ENCODE measurements at places on chromosomes 5 and 9.

- DNase-seq, result no peak
Measured at GRCh38 chr5:41871852-41872251, 1.6 kb upstream of the OXCT1 start.

GRCh38 chr5:1867114-1867814, 15.5 kb downstream of the IRX4 start:
- DNase-seq, result no peak

DNA sequence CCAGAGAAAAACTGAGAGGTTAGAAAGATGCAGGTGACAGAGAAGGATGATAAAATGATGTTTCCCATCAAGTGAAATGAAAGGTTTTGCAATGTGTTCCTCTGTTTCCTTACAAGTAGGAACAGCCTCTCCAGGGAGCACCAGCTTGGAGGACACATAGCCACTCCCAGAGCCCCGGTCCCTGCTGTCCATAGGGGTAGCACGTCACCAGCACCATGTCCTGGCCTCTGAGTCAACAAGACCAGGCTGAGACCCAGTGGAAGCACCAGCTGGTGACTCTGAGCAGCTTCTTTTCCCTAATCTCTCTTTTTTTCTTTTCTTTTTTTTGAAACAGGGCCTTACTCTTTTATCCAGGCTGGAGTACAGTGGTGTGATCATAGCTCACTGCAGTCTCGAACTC, 19.4 kb upstream of the HMCN2 start:
- no peak for DNase-seq

DNA sequence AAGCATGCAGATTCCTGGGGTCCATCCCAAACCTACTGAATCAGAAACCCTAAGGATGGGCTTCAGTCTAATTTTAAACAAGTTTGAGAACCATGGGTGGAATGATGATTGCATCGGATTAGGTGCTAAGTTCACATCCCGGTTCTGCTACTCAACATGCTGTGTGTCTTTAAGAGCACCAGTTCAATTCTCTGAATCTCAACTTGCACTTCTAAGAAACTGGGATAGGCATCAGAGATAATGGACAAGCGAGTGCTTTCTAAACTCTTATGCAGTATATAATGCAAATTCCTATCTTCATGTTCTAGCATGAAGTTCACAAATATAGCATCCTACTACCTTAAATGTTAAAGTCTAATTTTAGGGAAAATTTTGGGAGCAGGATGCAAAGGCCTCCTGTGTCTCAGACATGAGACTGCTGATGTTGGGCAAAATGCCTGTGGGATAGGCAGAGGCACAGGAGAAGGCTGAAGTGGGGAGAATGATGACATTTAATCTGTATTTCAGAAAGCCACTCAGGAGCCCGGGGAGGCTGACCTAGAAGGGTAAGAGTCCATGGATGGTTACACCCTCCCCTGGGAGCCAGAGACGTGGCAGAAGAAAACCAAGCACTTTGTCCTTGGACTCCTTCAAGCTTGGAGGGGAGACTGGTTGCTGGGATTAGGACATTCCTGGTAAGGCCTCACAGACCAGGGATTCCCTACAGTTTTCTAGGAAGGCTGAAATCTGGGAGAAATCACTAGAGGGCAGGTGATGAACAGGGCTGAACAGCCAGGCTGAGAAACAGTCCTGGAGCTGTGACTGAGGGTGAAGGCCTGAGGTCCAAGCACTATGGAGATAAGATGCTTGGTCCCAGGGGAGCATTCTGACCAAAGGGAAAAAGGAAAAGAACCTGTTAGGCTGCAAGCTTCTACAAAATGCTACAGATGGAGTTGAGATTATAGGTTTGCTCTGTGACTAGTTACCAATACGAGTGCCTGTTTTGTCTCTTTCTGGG, 311.9 kb upstream of the PANK3 start:
- DNase-seq, result no peak

- DNase-seq, result no peak
Measured at GRCh38 chr9:137276473-137277328, 825 bp upstream of the TOR4A start.

- DNase-seq, result peak; percentile 62
Measured at GRCh38 chr5:132064738-132065331, 4.4 kb downstream of the IL3 start.

- no peak for DNase-seq
Measured at GRCh38 chr5:66329078-66329477, 185.0 kb downstream of the SREK1 start.

GRCh38 chr9:117044241-117044640, 357.1 kb downstream of the TRIM32 start:
- DNase-seq, result no peak

GRCh38 chr5:181243564-181244343, at the start of gene RACK1:
Gene RACK1 (minus strand): TSS chr5:181243906. CDS start chr5:181243800, 106 bp downstream.
- DNase-seq, result no peak

GRCh38 chr9:126864771-126865170, 4.3 kb downstream of the ZBTB34 start:
- no peak for DNase-seq

- no peak for DNase-seq
Measured at GRCh38 chr9:112705768-112706427, 12.0 kb downstream of the INIP start.

GRCh38 chr9:122086873-122087272, 6.2 kb downstream of the TTLL11 start:
- DNase-seq, result no peak

DNA sequence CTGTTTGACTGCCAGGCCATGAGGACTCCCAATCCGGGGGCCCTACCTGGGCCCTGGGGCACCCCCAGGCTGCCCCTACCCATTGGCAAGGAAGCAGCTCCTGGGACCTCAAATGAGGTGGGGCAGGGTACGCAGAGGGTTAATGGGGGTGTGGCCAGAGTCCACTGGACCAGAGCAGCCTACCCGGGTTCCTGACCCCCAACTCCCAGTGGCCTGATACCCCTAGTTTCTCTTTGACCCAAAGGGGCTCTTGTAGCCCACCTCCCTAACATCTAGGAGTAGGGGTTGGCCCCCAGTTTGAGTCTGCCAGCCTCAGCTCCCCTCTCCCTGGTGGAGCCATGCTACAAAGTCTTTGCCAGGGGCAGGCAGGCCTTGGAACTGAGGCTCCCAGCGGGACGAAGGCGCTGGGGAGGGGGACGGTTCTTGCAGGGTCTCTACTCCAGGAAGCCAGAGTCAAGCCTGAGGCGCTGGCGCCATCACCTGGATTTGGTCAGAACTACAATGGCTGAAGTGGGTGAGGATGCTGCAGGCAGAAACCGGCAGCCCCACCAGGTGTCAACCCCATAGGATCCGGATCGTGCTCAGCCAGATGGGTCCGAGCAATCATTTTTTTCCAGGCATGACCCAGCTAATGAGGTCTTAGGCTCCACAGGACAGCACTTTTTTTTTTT, 8.4 kb upstream of the CERCAM start:
- peak; percentile 70 for DNase-seq

- no peak for DNase-seq
Measured at GRCh38 chr9:91789941-91790340, 160.1 kb downstream of the ROR2 start.

GRCh38 chr9:89428901-89429890, 68.7 kb downstream of the SEMA4D start:
- no peak for DNase-seq

GRCh38 chr5:1817261-1818043, 16.2 kb downstream of the NDUFS6 start:
- no peak for DNase-seq

- DNase-seq, result peak; percentile 65
Measured at GRCh38 chr5:116626272-116626723, 51.7 kb upstream of the SEMA6A start.

GRCh38 chr9:128552744-128553440, 505 bp downstream of the SPTAN1 start:
- DNase-seq, result no peak

DNA sequence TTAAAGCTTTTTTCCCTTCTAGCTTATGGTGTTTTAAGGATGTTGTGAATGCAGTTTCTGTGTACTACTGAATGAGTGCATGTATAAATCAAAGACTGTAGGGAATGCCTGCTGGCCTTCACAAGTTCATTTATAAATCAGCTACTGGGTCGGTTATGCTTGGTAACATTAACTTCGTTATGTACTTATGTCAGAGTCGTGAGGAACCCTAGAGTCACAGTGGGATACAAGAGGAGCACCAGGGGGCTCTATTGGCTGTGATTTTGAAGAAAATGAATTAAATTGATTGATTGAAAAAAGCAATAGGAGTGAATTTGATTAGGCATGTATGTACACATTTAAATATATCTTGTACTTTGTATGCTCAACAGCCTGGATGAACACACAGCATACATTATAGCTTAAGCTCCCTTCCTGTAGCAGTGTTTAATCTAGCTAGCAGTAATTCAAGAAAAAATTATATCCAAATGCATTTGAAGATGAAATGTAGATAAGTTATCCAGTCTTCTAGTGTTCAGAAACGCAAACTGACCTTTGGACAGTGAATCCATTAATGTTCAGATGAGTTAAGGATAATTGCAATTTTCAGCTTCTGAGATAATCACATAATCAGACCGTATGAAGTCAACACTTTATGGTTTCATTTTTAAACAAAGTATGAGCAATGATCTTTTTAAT, 204.2 kb downstream of the KDM4C start:
- DNase-seq, result no peak

DNA sequence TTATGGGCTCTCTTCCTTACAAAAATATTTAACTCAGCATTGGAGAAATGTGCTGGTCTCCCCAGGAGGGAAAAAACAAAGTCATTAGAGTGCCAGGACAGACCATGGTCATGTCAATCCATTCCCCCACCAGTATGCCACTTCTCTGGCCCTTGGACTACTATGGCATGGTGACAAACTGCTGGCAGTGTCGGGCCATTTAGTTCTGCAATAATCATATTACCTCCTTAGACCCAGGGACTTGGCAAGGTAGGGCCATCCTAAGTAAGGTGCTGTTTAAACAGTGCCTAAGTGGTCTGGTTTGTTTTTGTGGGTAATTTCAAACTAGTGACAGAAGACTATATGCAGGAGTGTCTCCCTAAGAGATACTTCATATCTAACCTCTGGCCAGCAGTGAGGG, 177.8 kb upstream of the STK32A start:
- no peak for DNase-seq

DNA sequence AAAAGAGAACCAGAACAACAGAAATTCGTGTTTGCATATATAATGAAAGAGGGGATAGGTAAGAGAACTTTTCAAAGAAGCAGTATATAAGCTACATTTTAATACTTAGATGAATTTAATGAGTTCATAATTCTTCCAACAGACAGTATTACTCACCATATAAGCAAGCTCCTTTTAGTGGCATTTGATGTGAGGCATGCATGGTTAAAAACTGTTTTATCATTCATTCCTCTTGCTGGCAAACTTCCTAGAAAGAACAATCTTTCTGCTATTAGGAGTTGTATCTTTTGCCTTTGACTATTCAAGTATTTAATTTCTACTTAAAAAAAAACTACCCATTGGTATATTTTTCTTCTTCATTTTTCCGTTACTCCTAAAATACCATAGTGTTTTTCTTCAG, 65.7 kb upstream of the EIF4EBP3 start:
- DNase-seq, result no peak

- no peak for DNase-seq
Measured at GRCh38 chr9:9774471-9774870, 838.3 kb downstream of the PTPRD start.

DNA sequence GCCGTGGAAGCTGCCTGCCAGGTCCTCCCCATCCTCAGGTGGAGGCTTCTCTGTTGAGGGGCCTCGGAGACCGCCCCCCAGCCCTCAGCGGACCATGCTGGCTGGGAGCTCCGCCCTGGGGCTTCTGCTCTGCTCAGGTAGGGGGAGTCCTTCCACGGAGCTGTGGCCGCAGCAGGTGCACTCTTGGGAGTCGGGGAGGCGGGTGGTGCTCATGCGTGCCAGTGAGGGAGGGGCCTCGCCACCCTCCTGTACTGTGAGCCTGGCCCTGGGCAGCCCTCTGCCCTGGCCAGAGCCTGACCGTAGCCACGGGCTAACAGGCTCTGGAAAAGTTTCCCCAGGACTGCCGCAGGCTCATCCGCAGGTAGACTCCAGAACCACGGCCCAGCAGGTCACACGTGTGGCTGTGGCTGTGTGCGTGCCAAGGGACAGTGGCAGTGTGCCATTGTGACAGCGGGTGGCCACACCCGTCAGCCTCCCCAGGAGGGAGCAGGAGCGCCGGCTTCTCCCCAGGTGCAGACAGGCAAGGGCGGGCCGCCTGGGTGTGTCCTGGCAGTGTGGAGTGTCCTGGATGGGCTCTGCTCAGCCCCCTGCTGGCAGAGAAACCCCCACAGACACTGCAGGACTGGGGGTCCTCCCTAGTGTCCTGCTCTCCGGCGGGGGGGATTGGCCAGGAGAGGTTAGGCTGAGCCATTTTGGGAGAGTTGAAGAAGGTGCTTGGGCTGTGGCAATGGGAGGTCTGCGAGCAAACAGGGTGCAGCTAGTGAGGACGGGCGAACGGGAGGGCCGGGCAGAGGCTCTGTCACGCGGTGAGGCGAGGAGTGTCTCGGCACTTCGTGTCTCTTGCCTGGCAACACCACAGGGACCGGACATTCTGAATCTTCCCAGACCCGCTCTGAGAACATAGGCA, 29.5 kb downstream of the TPPP start:
- DNase-seq, result no peak

GRCh38 chr5:115686738-115687074, 60.9 kb upstream of the TMED7 start:
- DNase-seq, result no peak

DNA sequence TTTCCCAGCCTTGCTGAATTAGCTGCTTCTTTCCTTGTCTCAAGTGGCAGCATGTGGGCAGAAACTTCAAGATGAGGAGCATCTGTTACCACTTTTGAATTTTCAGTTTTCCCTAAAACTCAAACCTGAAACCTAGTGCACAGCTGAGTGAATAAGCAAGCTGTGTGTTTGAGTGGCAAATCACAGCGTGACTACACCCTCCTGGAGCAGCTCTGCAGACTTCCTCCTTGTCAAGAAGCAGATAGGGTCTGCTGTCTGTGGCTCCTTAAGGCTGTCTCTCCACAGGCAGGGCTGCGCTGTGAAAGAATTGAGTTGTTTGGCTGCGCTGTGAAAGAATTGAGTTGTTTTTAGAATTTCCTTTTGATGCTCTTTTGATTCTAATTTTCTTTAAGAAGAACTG, 179.7 kb upstream of the HAPLN1 start:
- no peak for DNase-seq

- no peak for DNase-seq
Measured at GRCh38 chr5:153358315-153358976, 132.0 kb upstream of the GRIA1 start.

DNA sequence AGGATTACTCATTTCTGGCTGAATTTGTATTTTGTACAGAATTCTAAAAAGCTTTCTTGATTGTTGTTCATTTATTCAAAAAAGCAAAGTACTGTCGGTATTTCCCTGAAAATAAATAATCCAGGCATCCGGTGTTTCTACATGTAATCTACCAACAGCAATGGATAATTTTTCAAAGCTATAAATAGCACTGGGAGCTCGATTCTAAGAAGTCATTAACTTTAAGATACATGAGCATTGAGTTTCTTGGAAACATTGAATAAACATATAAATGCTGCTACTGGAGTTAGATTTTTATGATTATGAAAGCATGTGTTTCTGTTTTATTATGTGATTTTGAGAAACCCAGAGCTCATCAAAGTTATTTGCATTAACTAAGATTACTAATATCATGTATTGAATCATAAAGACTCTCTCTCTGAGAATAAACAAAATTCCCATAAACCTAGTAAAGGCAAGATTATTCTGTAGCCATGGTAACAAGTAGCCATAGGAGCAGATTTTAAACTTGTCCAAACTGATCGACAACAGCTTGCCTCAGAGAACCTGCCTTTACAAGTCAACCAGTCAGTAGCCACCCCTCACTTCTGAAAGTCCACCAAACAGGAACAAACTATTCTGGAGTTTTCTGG, 197.0 kb downstream of the DRD1 start:
- DNase-seq, result no peak

Data from NCI-H1694 (cell line).